ENCODE measurements at places on chromosomes 5 and 9. TPM values are rescaled to one million over a fixed set of nuclear protein-coding genes. Genes with fewer than 3 reads are reported as not detected.

GRCh38 chr9:109176386-109176785, 9.3 kb upstream of the FRRS1L start:
- no peaks in the 10 kb centered on the region for H3K36me3 ChIP-seq
- H3K4me1 ChIP-seq = peaks cover 4% of the 10 kb centered on the region
- H3K27me3 ChIP-seq = peaks cover 18% of the 10 kb centered on the region
- DNase-seq = no peak

DNA sequence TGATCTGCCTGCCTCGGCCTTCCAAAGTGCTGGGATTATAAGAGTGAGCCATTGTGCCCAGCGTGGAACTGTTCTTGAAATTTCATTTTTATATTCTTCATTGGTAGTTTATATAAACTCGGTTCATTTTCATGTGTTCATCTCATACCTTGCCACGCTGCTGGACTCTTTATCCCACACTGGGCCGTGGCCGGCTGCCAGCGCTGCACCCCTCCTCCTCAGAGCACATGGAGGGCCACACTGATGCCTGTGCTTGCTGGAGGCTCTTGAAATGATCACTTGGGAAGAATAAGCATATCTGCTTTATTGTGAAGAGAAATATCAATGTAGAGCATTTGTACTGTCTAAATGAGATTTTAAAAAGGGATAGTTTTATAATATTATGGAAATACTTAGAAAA, 69.5 kb downstream of the EHMT1 start:
- peaks cover 13% of the 10 kb centered on the region for H3K36me3 ChIP-seq
- no peaks in the 10 kb centered on the region for H3K27me3 ChIP-seq
- H3K27ac ChIP-seq = no peak overlapping the region
- DNase-seq = no peak
- H3K4me3 ChIP-seq = no peak overlapping the region
- H3K4me1 ChIP-seq = peaks cover 6% of the 10 kb centered on the region

DNA sequence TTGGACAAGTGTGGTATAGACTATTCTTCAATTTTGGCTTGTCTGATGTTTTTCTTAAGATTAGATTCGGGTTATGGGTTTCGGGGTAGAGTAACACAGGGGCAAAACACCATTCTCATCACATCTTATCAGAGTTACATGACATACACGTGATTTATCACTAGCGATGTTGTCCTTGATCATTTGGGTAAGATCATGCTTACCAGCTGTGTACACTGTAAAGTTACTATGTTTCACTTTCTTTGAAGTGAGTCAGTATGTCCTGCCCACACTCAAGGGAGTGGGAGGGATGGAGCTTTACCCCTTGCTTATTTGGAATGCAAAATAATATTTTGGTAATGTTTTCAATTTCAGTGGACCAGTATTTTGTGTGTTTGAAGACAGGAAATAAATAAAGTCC, 101.8 kb upstream of the TAF11L2 start:
- H3K27ac ChIP-seq = no peak overlapping the region
- H3K4me3 ChIP-seq = no peak overlapping the region
- no peaks in the 10 kb centered on the region for H3K36me3 ChIP-seq
- no peak for DNase-seq
- H3K4me1 ChIP-seq = no peaks in the 10 kb centered on the region
- H3K27me3 ChIP-seq = no peaks in the 10 kb centered on the region

Gene ANKRD31
- 0.18 TPM for total RNA-seq

- H3K4me1 ChIP-seq = peaks cover 57% of the 10 kb centered on the region
- H3K27ac ChIP-seq = peak overlapping the region; percentile 86
- H3K27me3 ChIP-seq = no peaks in the 10 kb centered on the region
These were observed 101.6 kb upstream of the SPRY4 start for GRCh38 chr5:142426129-142427014.

GRCh38 chr5:103466495-103466894, 96.1 kb downstream of the NUDT12 start:
- no peak overlapping the region for H3K27ac ChIP-seq
- peaks cover 12% of the 10 kb centered on the region for H3K27me3 ChIP-seq
- no peaks in the 10 kb centered on the region for H3K36me3 ChIP-seq
- no peaks in the 10 kb centered on the region for H3K4me1 ChIP-seq

Gene SCGB3A2
- total RNA-seq = not detected

- peak overlapping the region; percentile 83 for H3K4me3 ChIP-seq
- peak; percentile 48 for DNase-seq
- peak overlapping the region; percentile 93 for H3K27ac ChIP-seq
These were observed 730 bp upstream of the GZMA start for GRCh38 chr5:55101556-55102276.

Gene ADRA1B
- not detected for total RNA-seq

Gene ABCA1
- total RNA-seq = 0.93 TPM

Gene TEK
- not detected for total RNA-seq

GRCh38 chr5:14895301-14895700, 23.7 kb upstream of the ANKH start:
- no peaks in the 10 kb centered on the region for H3K4me1 ChIP-seq
- H3K36me3 ChIP-seq = no peaks in the 10 kb centered on the region
- no peak for DNase-seq
- H3K27me3 ChIP-seq = no peaks in the 10 kb centered on the region
- no peak overlapping the region for H3K4me3 ChIP-seq

Gene CDKN2A
- 19.4 TPM for total RNA-seq

DNA sequence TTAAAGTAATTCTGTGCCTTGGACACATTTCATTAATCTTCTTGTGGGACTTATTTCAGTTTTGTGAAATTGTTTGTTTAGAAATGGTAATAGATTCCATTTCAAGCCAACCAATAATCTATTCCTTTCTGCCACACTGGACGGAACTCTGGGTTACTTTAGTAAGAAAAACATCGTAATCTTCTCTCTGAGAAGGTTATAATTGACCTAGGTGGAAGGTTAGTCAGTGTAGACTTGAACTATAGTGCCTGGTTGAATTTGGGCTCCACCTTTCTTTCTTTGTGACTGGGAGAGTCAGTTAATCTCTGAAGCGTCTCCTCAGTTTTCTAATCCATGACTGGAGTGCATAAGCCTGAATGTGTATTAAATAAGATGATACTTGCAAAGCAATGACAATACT, 89.7 kb upstream of the PRLR start:
- no peaks in the 10 kb centered on the region for H3K27me3 ChIP-seq
- H3K36me3 ChIP-seq = no peaks in the 10 kb centered on the region
- no peak overlapping the region for H3K27ac ChIP-seq
- H3K4me1 ChIP-seq = peaks cover 8% of the 10 kb centered on the region
- H3K4me3 ChIP-seq = no peak overlapping the region
- DNase-seq = no peak

DNA sequence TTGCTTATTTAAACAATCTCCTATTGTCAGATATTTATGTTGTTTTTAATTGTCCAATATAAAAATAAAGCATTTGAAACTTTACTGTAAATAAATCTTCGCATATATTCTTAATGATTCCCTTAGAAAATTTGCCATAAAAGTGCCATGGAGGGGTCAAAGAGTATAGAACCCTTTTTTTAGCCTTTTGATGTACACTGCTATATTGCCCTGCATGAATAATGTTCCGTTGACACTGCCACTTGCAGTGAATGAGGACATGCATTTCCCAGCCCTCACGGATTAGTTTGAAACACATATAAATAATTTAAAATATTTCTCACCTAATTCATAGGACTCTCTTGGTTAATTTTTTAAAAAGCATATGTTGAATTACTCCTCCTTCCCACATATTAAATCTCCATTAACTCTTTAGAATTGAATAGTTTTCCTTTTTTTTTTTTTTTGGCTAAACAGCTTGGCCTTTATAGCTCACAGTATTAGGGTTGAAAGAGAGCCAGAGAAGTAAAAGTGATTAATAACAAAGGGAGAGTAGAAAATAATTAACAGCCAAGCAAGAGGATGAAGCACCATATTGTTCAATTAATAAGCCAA, 129.8 kb upstream of the SGCD start:
- no peaks in the 10 kb centered on the region for H3K36me3 ChIP-seq
- no peak overlapping the region for H3K27ac ChIP-seq
- no peaks in the 10 kb centered on the region for H3K4me1 ChIP-seq
- H3K4me3 ChIP-seq = no peak overlapping the region
- no peaks in the 10 kb centered on the region for H3K27me3 ChIP-seq

GRCh38 chr9:14783358-14783757, 60.8 kb upstream of the CER1 start:
- H3K27ac ChIP-seq = no peak overlapping the region
- DNase-seq = no peak
- no peak overlapping the region for H3K4me3 ChIP-seq
- no peaks in the 10 kb centered on the region for H3K4me1 ChIP-seq
- H3K36me3 ChIP-seq = no peaks in the 10 kb centered on the region
- H3K27me3 ChIP-seq = no peaks in the 10 kb centered on the region

DNA sequence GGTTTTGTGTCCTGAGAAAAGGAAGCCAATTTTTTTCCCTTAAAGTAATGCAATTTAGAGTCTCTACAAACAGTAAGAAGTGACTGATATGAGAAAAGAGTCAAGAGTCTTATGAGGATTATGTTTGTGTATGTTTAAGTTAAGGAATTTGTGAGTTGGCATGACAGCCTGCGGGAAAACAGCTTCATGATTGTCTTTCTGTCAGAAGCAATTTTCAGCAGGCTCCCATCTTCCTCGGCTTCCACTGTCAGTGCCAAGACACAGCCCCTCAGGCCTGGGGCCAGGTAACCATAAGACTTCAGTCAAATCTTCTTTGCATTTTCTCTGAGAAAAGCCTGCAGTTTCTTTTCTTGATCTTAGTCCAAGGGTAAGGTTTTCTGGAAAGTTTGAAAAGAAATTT, 17.0 kb upstream of the SELENOP start:
- no peaks in the 10 kb centered on the region for H3K4me1 ChIP-seq
- peaks cover 7% of the 10 kb centered on the region for H3K27me3 ChIP-seq
- H3K27ac ChIP-seq = no peak overlapping the region
- no peak overlapping the region for H3K4me3 ChIP-seq
- DNase-seq = no peak

- H3K36me3 ChIP-seq = no peaks in the 10 kb centered on the region
- no peaks in the 10 kb centered on the region for H3K4me1 ChIP-seq
- H3K27ac ChIP-seq = no peak overlapping the region
- DNase-seq = no peak
These were observed 1351.9 kb upstream of the C9orf72 start for GRCh38 chr9:28925157-28925556.
